ENCODE measurements at places on chromosomes 4 and X. TPM values are rescaled to one million over a fixed set of nuclear protein-coding genes. Genes with fewer than 3 reads are reported as not detected.

CCDC149 gene
- 16.1 TPM for polyA plus RNA-seq

- DNase-seq, result no peak
These were observed at the start of gene RIPPLY1 for GRCh38 chrX:106903291-106903824. Gene RIPPLY1 (minus strand): TSS chrX:106903341. CDS start chrX:106903287, 54 bp downstream.

AGA gene
- 35.8 TPM for polyA plus RNA-seq

MAGEA12 gene
- polyA plus RNA-seq, result not detected

DNA sequence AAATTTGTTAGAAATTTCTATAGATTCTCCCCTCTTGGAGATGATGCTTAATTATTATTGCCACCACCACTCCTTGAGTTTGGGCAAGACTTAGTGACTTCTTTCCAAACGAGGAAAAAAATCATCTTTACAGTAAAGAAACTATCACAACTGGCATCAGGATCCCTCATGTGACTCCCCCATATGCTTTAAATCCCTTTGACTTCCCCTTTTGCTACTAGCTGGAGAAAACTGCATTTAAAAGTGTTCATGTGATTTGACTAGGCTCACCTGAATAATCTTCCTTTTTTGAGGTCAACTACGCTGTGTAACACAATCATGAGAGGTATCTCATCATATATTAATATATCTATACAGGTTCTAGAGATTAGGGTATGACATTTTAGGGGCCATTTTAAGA is 30.3 kb upstream of the ENOX2 start:
- DNase-seq, result no peak
